Stimulated activated CD8-positive, alpha-beta memory T cell treated with anti-CD3 and anti-CD28 coated beads, Interleukin-15, amount 100 ng/mL, for 48 hours (primary cell): ENCODE measurements at places on chromosomes 7 and 10.

GRCh38 chr7:78083476-78084120 is 285.0 kb downstream of the PHTF2 start:
- no peak for DNase-seq

DNA sequence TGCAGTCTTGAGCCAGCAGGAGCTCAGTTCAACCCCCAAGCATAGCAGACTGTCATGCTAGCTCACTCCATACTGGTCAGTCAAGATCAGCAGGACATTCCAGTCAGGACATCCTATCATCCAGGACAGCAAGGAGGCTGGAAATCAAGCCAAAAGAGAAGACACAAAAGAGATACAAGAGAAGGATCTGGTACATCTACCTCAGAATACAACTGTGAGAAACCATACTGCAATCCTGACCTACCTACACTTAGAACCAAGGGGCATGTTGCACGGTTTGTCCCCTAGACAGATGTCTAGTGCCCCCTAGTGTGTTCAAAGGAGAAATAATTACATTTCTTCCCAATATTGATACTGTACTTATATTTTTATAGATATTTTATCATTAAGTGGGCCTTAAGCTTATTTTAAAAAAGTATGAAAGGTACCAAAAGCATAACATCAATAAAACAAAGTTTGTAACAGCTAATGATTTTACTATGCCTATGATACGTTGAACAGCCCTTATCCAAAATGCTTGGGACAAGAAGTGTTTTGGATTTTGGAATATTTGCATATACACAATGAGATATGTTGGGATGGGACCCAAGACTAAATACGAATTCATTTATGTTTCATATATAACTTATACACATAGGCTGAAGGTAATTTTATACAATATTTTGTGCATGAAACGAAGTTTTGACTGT is 26.7 kb downstream of the ERCC6 start:
- DNase-seq: no peak

- peak; percentile 48 for DNase-seq
Observed at GRCh38 chr7:151518105-151518946, 1.4 kb downstream of the RHEB start.

DNA sequence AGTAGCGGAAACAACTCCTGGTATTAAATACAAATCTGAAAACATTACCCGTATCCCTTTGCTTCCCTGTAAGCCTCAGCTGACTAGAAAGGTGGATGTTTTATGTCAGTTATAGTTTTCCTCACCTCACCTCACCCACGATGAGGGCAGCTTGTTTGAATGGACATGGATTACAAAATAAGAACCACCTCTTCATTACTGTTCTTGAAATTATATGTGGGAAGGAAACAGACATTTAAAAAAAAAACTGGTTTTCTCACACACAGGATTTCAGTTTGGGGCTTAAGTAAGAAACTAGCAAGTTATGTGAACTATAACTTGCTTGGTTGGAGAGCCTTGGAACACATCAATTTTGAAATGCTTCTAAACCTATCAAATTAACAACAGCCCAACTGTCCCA is 232.9 kb upstream of the CCDC6 start:
- no peak for DNase-seq

- DNase-seq: no peak
Observed at GRCh38 chr10:11435581-11435981, 175.9 kb downstream of the USP6NL start.

- DNase-seq: no peak
Observed at GRCh38 chr10:93678386-93678785, 24.0 kb downstream of the FRA10AC1 start.

- no peak for DNase-seq
Observed at GRCh38 chr7:112383671-112384417, 66.4 kb upstream of the IFRD1 start.

DNA sequence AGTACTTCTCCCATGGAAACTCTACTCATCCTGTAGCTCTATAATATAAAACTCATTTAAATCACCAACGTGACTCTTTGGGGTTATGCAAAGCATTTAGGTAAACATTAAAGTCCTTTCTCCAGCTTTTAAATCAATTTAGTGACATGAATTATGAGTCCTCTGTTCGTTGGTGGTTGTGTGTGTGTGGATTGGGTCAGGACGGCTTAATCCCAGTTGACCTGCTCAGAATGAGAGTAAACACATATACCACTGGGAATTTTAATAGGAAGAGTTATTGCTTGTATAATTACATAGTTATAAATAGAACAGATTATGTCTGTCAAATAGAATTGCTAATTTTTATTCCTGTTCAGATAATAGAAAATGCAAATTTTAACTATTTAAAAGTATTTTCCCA is 30.7 kb upstream of the ADCY1 start:
- no peak for DNase-seq

- no peak for DNase-seq
Observed at GRCh38 chr10:28360175-28360574, 57.3 kb upstream of the MPP7 start.

- DNase-seq: peak; percentile 22
Observed at GRCh38 chr10:127293640-127294039, 97.2 kb upstream of the INSYN2A start.

DNA sequence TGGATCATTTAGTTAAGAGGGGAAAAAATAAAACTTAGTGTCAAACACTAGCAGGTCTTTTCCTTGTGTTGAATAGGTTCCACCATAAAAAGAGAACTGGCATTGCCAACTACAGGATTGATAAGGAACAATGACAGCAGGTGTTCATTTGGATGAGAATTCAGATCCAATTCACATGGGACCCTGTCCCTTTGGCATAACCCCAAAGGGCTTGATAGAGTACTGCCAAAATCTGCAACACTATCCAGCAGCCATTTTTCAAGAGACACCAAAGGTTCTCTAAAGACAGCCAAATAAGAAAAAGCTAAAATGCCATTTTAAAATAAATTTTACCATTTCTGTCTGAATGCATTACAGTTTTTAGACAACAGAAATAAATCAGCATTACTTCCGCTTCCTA is 422.3 kb downstream of the DGKB start:
- no peak for DNase-seq

DNA sequence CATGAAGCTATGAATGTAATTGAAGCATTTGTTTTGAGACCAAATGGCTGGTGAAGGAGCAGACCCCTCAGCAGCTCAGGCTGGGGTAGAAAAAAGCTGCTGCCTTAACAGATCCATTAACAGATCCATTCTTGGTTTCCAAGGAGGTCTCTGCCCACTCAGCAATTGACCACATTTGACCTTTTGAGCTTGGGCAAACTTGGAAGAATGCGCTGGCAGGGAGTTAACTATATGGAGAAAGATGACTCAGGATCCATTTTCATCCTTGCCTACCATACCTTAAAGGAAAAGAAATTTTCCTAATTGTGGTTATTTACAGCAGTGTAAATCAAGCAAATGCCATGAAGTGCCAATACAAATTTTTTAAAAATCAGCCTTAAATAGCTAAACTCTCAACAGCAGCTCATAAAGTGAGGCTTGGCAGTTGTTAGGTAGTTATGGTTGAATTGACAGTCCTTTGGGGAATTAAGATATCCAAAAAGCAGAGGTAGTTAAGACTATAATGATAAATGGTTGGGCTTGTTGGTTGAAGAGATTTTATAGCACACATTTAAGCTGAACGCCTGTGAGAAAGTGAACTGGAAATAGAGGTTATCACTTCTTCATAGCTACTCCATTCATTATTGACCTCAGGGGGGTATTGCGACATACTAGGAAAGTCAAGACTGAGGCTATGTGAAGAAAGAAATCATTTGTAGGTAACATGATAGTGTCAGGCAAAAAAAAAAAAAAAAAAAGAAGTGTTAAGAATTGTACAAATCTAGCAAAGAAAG is 83.9 kb downstream of the MKX start:
- DNase-seq: no peak

DNA sequence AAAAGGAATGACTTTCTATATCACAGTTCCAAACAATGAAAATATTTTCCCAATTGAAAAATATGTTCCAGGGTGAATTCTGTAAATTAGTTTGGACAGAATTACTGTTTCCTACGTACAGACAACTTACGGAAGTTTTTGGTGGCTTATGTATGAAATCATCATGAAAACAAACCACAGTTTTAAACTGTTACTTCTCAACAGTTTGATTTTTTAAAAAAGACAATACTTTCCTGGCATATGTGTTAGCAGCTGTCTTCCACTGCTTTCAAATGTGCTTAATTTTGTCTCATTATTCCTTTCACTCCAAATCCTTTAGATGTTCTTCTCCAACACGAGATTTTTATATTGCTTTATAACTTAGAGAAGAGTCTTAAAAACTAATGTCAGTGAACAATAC is 56.2 kb downstream of the SEMA3A start:
- DNase-seq: no peak

- DNase-seq: no peak
Observed at GRCh38 chr7:109939207-109939606, 1151.7 kb upstream of the LRRN3 start.

DNA sequence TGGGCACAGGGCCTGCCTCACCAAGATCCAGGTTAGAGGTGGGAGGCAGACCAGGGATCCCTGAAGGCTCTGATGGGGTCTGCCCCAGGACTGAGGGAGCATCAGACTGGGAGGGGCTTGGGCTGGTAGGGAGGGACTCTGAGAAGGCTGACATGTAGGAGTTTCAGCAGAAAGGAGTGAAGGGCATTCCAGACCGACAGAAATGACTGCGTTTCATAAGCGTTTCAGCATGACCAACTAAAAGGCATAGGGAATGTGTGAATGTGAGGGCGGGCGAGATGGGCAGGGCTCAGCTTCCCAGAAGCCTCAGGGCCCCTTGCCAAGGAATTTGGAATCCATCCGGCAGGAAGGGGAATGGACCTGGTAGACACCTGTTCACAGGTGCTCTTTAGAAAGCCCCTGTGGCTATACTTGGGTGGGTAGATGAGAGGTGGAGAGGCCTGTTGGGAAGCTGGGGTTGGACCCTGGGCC is 24.9 kb upstream of the SLC29A3 start:
- DNase-seq: no peak

- DNase-seq: no peak
Observed at GRCh38 chr10:104862-105565, 30.2 kb upstream of the ZMYND11 start.

GRCh38 chr10:29535012-29535777 is 99.6 kb downstream of the SVIL start:
- DNase-seq: no peak

GRCh38 chr7:40923626-40924025 is 779.3 kb downstream of the INHBA start:
- DNase-seq: no peak

GRCh38 chr7:51313738-51314425 is 2.7 kb downstream of the COBL start:
- DNase-seq: no peak

DNA sequence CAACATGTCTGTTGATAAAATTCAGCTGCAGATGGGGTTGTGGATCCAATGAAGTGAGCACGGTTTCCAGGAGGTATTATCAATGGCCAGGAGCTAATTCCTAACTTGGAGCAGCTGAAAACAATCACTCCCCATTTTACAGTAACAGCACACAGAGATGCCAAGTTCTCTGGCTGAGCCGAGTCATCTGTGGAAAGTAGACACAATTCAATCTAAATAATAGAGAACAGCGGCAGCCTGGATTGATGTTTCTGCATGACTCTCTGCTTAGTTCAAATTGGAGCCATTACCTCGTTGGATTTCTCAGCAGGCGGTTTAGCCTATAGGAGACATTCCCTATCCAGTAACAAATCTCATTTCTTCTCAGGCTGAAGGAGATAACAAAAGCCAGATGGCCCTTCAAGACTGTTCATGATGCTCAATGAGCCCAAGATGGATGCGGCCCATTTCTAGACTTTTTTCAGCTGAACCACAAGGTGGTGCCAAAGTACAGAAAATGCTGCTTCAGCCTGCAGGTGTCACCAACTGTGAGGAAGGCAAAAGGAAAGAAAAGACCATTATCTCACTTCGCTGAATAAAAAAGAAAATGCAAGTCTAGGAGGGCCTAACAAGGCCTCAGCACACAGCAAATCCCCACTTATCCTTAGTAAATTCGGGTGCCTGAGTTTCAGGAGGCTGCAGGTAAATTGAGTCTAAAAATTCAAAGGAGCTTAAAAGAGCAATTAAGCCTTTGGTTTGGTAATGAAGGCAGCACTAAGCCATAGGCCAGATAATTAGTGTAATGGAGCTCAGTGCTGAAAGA is 83.7 kb downstream of the SLC16A9 start:
- no peak for DNase-seq

- no peak for DNase-seq
Observed at GRCh38 chr10:93596539-93596938, 4.5 kb downstream of the RBP4 start.

DNA sequence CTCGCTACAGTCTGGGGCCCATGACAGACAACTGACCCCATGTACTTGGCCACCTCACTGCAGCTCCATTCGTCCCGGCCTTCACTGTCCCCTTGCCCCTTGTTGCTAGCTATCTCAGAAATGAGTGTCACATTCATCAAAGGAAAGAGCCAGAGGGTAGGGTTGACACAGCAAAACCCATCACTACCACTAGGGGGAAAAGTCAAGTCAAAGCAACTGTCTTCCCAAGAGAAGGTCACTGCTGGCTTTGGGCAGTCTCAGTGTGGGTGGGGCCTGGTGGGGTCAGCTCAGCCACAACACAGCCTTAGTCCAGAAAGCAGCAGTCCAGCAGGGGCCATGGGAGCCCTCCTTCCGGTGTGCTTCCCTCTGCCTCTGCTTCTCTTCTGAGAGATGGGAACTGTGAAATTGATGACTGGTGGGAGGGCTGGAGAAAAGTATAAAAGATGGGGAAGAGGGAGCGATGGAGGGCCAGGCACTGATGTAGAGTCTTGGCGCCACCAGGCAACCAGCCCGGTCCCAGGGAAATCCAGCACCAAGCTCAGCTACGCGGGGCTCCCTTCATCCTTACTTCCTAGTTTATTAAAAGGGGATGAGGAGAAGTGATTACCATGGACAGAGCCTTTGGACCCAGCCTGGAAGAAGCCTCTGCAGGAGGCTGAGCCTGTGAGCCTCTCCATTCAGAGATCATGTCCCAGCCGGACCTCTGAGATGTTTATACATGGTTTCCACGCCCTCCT is 58.0 kb downstream of the PLXNA4 start:
- no peak for DNase-seq

- DNase-seq: no peak
Observed at GRCh38 chr7:43721193-43721806, 8.0 kb downstream of the COA1 start.

GRCh38 chr7:2785071-2785500 is 59.0 kb downstream of the GNA12 start:
- no peak for DNase-seq

GRCh38 chr7:44052771-44053365 is 8.4 kb downstream of the DBNL start:
- DNase-seq: no peak

- peak; percentile 12 for DNase-seq
Observed at GRCh38 chr10:117374506-117375359, 507 bp downstream of the PDZD8 start.

- no peak for DNase-seq
Observed at GRCh38 chr7:49852619-49853462, 79.4 kb downstream of the VWC2 start.

DNA sequence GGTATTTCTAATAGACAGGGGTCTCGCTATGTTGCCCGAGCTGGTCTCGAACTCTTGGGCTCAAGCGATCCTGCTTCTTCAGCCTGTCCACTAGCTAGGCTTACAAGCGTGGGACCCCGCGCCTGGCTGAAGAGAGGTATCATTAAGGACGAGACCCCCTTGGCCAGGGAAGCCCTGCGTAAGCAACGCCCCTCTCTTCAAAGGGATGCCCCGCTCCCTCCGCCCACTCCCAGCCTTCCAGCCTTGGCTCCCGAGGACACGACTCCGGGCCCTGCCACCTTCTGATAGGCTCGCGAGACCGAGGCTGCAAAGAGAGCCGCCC is 220 bp upstream of the ZKSCAN5 start:
- DNase-seq: no peak
